ENCODE measurements at places on chromosomes 1 and 21. TPM values are rescaled to one million over a fixed set of nuclear protein-coding genes. Genes with fewer than 3 reads are reported as not detected.

Gene FNBP1L
- 118 TPM for polyA plus RNA-seq

Gene LRRC71
- polyA plus RNA-seq: 0.26 TPM

Gene CASQ1
- polyA plus RNA-seq: 0.18 TPM

Gene ETV3L
- not detected for polyA plus RNA-seq

Gene CRNN
- not detected for polyA plus RNA-seq

Gene TIE1
- 51.4 TPM for polyA plus RNA-seq

Gene MAN1C1
- polyA plus RNA-seq: 14.8 TPM

Gene OR2L5
- not detected for polyA plus RNA-seq

Gene FUBP1
- polyA plus RNA-seq: 289 TPM

Gene ZNF593OS
- polyA plus RNA-seq: 0.60 TPM

Gene CYP4Z1
- polyA plus RNA-seq: 0.24 TPM

Gene CXADR
- polyA plus RNA-seq: 37.7 TPM

Gene SLC5A9
- polyA plus RNA-seq: 17.2 TPM

Gene KPRP
- not detected for polyA plus RNA-seq

Gene SLC6A17
- 0.89 TPM for polyA plus RNA-seq

Gene SLC35F3
- polyA plus RNA-seq: 0.42 TPM

Gene ARHGEF10L
- polyA plus RNA-seq: 41.5 TPM

Gene EDN2
- 4.0 TPM for polyA plus RNA-seq

Gene SPRR3
- polyA plus RNA-seq: not detected

Gene LMX1A
- not detected for polyA plus RNA-seq

Gene VN1R5
- polyA plus RNA-seq: 0.14 TPM

Gene LDLRAD2
- polyA plus RNA-seq: 4.5 TPM

Gene FMO5
- polyA plus RNA-seq: 8.3 TPM

Gene AKR7A3
- polyA plus RNA-seq: 0.96 TPM

Gene PRDM16
- polyA plus RNA-seq: 4.8 TPM

Gene SLC39A1
- polyA plus RNA-seq: 89.2 TPM

Gene CENPS
- polyA plus RNA-seq: 40.7 TPM

Gene ABL2
- 10.8 TPM for polyA plus RNA-seq

Gene AMY1A
- not detected for polyA plus RNA-seq

Gene ASCL5
- polyA plus RNA-seq: 0.08 TPM

Gene PALMD
- polyA plus RNA-seq: 2.5 TPM

Gene HOOK1
- polyA plus RNA-seq: 84.2 TPM

Gene NCMAP
- 0.71 TPM for polyA plus RNA-seq

Gene DNASE2B
- polyA plus RNA-seq: 0.14 TPM

Gene WNT2B
- polyA plus RNA-seq: 1.8 TPM

Gene RGS16
- polyA plus RNA-seq: 1.2 TPM

Gene FCGR1A
- polyA plus RNA-seq: 1.6 TPM

Gene SMIM1
- polyA plus RNA-seq: 14.6 TPM

Gene EPHA2
- 18.4 TPM for polyA plus RNA-seq

Gene OPRD1
- polyA plus RNA-seq: 0.33 TPM

Gene CHAF1B
- polyA plus RNA-seq: 9.7 TPM

Gene TMEM240
- polyA plus RNA-seq: 3.6 TPM

Gene RBP7
- polyA plus RNA-seq: 33.2 TPM

Gene NES
- 164 TPM for polyA plus RNA-seq

Gene CAMK1G
- 6.2 TPM for polyA plus RNA-seq

Gene SPATA21
- not detected for polyA plus RNA-seq

Gene SGIP1
- 9.6 TPM for polyA plus RNA-seq

Gene LAMB3
- 1.4 TPM for polyA plus RNA-seq

Gene TEDDM1
- 0.11 TPM for polyA plus RNA-seq

Gene FOXD2
- polyA plus RNA-seq: 6.1 TPM

Gene NPL
- 7.1 TPM for polyA plus RNA-seq

Gene MCOLN2
- 0.58 TPM for polyA plus RNA-seq

Gene GON4L
- polyA plus RNA-seq: 37.9 TPM

Gene S100A5
- 1.2 TPM for polyA plus RNA-seq

Gene LCA5L
- 5.0 TPM for polyA plus RNA-seq

Gene FAM72D
- 3.2 TPM for polyA plus RNA-seq

Gene PPM1J
- 1.1 TPM for polyA plus RNA-seq

Gene NRIP1
- 59.9 TPM for polyA plus RNA-seq

Gene NTNG1
- 43.1 TPM for polyA plus RNA-seq
